ENCODE measurements at places on chromosomes 5 and 9.

DNA sequence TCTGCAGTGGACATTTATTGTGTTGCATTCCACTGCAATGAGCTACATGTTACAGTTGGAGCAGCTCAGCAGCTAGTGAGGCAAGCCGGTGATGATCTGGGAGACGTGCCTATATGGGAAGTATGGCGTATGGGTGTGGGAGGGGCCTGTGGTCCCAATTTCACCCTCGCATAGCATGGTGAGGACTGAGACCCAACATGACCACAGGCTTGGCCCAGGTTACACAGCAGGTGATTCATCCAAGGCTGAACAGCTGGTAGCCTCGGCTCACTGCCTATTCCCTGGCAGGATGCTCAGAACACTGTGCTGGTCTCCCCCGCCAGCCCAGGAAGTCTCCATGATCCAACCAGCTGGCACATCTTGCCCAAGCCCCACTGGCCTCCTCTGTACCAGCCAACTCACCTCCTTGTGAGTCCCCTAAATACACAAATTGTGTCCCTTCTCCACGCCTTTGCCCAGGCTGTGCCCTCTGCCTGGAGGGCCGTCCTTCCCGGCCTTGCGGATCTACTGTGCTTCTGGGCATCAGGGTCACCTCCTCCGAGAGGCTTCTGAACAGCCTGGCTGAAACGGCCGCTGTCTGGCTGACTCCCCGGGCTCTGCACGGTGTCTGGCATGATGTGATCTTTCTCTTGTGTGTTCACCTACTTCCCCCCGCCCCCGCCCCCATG, 81.4 kb downstream of the NSUN2 start:
- H3K27me3 ChIP-seq, result no peaks in the 10 kb centered on the region
- no peak overlapping the region for H3K4me3 ChIP-seq
- DNase-seq, result no peak
- H3K27ac ChIP-seq, result no peak overlapping the region

DNA sequence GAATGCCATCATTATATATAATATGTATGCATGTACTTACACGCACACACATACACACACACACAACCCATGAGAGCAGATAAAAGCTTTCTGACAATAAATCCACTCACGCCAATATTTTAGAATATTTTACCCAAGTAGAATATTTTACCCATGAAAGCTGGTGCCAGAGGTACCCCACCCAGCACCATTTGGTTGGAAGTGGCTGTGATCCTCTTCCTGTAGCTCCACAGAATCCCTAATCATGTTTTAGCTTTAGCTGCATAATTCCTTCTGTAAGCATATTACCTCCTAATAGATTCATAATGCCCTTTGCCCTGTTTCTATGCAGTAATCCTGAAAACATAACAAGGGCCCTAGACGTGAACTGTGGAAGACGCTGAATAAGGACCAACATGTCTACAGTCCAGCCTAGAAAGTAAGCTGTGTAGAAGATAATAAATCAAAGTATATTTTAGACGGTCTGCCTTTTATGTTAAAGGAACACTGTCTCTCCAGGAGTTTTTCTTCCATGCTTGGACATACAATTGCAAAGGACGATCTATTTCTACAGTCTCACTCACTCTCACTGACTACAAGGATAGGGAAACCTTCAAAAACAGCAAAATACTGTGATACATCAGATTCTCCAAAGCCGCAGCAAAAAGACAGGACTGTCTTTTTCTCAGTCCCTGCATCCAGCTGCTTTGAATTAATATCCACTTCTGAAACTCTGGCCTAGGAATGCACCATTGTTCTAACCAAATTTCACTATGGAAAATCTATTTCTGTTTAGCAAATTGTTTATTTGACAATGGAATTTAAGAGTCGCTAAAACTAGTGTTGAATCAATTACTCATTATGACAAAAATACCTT, 98.2 kb downstream of the USP20 start:
- H3K4me3 ChIP-seq, result no peak overlapping the region
- H3K4me1 ChIP-seq, result peaks cover 60% of the 10 kb centered on the region
- peaks cover 5% of the 10 kb centered on the region for H3K36me3 ChIP-seq
- no peaks in the 10 kb centered on the region for H3K27me3 ChIP-seq

GRCh38 chr5:77396017-77396416, 96.1 kb downstream of the WDR41 start:
- no peaks in the 10 kb centered on the region for H3K27me3 ChIP-seq
- no peak overlapping the region for H3K4me3 ChIP-seq
- no peak for DNase-seq
- H3K4me1 ChIP-seq, result no peaks in the 10 kb centered on the region

DNA sequence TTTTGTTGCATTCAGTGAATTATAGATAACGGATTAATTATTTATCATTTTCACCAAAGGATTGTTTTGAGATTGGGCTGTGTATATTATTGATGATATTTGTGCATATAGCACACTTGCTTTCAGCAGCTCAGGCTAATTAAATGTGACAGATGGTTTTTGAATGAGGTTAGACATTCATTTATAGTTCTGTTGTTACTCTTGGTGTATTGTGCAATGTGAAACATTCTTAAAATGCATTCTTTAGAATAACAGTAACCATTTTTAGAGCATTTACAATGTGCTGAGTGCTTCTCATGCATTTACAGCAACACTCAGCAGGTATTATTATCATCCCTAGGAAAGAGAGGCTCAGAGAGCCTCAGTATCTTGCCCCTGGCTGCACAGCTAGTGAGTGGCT, 23.8 kb downstream of the NANS start:
- no peaks in the 10 kb centered on the region for H3K27me3 ChIP-seq
- H3K36me3 ChIP-seq, result peaks cover 81% of the 10 kb centered on the region
- peaks cover 44% of the 10 kb centered on the region for H3K4me1 ChIP-seq
- no peak overlapping the region for H3K4me3 ChIP-seq
- H3K27ac ChIP-seq, result peak overlapping the region; percentile 79
- DNase-seq, result no peak

DNA sequence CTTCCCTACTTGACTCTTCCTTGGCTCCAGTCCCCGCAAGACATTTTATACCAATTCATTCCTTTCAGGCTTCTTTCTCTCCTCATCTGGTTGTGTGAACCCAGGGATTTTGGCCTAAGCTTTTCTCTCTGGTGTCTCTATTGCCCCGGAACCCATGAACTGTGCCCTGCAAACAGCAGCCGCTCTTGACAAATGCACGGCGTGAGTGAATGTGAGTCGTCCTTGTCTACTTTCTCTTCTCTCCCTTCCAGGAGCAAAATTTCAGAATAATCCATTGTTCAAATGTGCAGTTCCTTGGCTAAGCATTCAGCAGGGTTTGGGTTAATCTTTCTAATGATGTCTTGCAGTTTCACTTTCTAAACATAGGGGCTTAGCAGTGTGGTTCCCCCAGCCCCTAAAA, 250.4 kb upstream of the IRX4 start:
- H3K36me3 ChIP-seq, result no peaks in the 10 kb centered on the region
- no peak overlapping the region for H3K4me3 ChIP-seq
- DNase-seq, result no peak

- H3K4me3 ChIP-seq, result no peak overlapping the region
- H3K4me1 ChIP-seq, result no peaks in the 10 kb centered on the region
- no peak overlapping the region for H3K27ac ChIP-seq
Observed at GRCh38 chr5:158802941-158803341, 296.8 kb downstream of the EBF1 start.
